T-helper 2 cell (primary cell): ENCODE measurements at places on chromosomes 7 and 10.
A peak's percentile ranks its signal among the peaks of the same experiment; 100 is the strongest.

- peak; percentile 63 for DNase-seq
Observed at GRCh38 chr7:150988230-150989226, 2.3 kb upstream of the NOS3 start.

DNA sequence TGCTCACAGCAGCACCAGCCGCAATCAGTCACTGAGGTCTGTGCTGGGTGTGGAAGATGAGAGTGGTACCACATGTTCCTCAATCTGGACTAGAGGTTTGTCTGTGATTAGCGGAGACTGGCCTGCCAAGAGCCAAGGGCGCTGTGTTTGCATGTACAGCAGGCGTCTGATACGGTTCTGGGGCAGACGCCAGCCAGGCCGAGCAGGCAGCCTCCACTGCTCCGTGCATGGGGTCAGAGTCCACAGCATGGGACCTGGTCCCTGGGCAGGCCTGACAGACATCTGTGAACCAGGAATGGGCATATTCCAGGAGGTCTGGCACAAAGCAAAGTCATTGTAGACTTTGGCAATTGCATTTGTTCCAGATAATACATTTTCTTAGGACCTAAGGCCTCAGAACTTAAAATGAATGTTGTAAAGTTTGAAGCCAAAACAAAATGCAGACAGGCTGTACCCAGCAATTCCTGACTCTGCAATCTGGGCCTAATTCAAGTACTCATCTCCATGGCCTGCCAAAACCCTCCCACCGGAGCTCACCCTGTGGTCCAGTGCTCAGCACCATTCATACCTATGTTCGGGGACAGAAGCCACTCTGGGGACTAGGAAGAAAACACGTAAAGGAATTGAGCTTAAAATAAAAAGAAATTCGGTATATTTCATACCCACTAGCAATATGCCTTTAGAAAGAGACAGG, 50.0 kb upstream of the FAM20C start:
- DNase-seq = no peak

GRCh38 chr10:61385231-61386001, 67.8 kb downstream of the TMEM26 start:
- no peak for DNase-seq

DNA sequence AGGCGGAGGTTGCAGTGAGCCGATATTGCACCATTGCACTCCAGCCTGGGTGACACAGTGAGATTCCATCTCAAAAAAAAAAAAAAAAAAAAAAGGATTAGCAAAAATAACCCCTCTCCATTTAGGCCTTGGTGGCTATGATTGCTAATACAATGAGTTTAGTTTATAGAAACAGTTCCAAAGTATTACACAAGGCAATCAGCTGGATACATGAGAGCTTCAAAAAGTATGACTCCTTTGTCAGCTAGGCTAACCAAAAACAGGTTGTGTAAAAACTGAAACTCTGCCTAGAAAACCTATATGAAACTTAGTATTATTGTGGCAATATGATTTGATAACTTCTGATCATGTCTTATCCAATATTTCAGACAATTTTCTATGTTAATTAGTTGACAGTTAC, 57.2 kb downstream of the SUGCT start:
- no peak for DNase-seq

GRCh38 chr10:69214666-69215131, 5.4 kb upstream of the HKDC1 start:
- no peak for DNase-seq
